ENCODE measurements at places on chromosomes 4 and X.

DNA sequence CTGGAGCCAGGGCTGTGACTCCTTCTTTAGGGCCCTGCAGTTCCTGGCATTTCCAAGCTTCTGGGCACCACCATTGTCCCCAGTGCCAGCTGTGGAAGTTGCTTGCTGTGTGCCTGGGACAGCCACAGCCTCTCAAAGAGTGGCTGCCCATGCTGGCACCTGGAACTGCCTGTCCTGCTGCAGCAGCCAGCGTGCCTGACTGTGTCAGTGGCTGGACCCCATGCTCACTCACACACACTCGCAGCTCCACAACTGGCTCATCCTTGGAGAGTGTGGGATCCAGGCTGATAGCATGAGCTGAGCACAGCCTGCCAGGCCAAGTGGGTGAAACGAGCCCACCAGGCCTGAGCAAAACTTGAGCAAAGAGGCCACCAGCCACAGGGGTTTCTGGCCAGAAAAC lies 1107.6 kb downstream of the C4orf33 start:
- no peak for DNase-seq

DNA sequence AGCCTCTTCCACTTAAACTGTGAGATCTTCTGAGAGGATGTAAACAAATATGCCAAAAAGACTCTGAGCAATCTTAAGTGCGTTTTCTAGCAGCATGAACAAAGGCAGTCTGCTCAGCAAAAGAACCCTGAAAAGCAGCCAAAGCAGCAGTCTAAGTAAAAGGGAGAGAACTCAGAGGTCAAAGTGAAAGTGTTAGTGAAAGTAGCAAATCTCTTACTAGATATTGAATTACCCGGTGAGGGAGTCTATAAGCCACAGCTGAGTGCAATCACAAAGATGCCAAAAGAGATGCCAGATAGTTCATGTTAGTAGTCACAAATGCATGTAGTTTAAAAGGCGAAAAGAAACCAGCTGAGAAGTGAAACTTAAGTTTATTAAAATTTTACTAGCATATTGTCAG lies 7.9 kb upstream of the GNRHR start:
- no peak for DNase-seq

DNA sequence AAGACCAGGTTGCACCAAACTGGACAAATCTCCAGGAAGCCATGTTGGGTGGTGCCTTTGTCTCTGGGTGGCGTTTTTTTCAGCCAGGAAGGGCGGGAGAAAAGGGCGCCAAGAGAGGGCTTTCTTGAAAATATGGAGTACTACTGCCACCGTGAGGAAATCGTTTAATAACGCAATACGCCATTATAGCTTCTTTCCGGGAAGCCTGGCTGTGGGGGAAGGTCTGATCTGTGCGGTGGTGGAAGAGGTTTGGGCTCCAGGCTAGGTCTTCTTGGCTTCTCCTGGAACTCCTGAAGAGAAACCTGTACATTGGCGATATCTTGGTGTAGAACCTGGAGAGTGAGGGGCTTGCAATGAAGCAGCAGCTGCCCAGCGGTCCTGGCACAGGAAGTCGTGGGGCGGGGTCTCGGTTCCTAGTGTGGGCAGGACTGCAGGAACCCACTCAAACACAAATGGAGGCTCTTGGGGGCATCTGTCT lies 202.7 kb downstream of the OR13H1 start:
- peak; percentile 85 for DNase-seq

DNA sequence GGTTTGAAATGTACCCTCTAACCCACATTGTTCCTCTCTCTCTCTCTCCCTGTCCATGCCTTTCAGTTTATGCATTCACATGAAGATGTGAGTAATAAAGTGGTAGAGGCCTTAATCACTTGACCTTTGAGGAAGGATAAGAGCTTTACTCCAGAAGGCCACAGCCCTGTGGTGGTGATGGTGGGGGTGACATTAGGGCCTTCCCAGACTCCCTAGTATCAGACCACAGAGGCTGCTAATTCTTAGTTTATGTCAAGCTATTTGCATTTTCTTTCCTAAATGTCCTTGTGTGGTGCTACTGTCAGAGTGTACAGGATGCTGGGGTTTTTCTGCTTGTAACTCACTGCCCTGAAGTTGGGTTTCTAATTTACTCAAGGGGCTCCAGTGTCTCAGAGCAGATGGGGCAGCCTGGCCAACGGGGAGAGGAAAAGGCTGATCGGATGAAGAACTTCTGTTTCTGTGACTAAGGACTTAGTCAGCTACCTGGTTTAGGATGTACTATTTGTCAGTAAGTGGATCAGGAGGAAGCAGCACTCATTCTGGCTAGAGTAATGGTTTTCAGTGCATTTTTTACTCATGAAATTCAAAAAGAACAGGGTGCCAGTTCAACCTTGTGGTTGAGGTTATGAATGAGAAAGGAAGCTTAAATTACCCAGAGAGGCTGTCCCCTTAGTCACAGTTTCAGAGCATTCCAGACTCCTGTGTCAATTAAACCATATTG lies 509.6 kb upstream of the DIPK2B start:
- DNase-seq: no peak

DNA sequence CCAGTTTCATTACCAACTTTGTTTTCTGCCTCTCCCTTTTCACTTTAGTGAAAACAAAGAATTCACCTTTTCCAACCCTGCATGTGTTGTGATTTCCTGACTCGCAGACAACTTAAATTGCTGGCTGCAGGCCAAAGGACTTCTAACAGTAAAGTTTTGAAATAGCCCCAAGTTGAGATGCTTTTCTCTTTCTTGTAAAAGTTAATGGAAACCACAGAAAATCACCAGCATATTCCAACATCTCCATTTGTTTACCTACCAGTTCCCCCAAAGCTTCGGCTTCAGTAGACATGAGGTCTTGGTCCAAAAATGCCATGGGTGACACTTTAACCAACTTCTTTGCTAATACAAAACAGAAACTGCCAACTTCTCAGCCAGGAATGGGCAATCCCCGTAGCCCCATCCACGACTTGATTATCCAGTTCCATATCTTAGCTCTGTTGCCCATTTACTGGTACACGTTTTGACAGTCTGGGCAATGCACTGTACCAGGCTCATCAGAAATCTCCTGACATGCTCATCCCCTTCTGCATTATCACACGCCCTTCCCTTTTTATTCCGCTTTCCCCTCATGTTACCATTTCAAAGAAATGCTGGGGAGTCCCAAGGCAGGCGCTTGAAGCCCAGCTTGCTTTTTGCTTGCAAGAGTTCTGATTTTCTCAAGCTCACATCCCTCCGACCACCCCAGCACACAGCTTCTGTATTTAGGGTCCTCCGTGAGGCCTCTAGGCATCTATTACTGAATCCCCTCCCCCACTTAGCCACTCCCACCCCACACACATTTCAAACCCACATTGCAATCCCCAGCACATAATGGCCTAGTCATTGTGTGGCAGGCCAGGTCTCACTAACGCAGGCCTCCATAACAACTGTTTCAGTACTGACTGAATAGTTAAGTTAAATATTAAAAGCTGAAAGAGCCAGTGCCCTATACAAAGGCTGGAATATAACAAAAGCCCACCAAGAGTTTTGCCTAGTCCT lies 137.9 kb upstream of the S100G start:
- no peak for DNase-seq

GRCh38 chr4:79370026-79370425 lies 38.0 kb downstream of the GK2 start:
- DNase-seq: no peak

- DNase-seq: no peak
Observed at GRCh38 chrX:149365061-149365460, 140.0 kb downstream of the IDS start.

GRCh38 chr4:15469402-15470127 lies at the start of gene CC2D2A:
Gene CC2D2A, plus strand, starts transcription at chr4:15469882. Its CDS starts 6,051 bp downstream, at chr4:15475933.
- no peak for DNase-seq

DNA sequence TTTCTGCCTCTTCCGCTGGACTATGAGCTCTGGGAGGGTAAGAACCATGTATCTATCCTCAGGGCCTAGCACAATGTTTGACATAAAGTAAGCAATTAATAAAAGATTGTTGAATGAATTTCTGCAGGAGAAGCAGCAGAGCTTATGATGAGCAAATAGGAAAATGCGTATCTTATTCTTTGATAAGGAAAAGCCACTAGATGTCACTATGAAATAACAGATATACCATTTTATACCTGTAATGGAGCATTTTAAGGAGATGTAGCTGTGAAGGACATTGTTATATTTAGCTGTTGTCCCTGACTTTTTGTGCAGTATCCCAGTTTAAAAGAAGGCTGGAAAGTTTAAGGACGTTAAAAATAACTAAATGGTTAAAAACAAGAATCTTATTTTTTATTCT lies 147.2 kb upstream of the MBNL3 start:
- DNase-seq: no peak

- peak; percentile 2 for DNase-seq
Observed at GRCh38 chrX:43436517-43436916, 219.6 kb upstream of the MAOA start.

GRCh38 chr4:108589961-108590360 lies 30.4 kb upstream of the RPL34 start:
- no peak for DNase-seq

All from CD4-positive, alpha-beta memory T cell (primary cell).